Heart right ventricle (tissue), 16 donors: ENCODE measurements at places on chromosomes 2 and 18. TPM values are rescaled to one million over a fixed set of nuclear protein-coding genes. Genes with fewer than 3 reads are reported as not detected.

Gene CD8A
- 0.97 TPM for total RNA-seq

Gene ANKRD30B
- total RNA-seq, result not detected

Gene TM4SF20
- not detected for total RNA-seq

Gene HNMT
- total RNA-seq, result 18.4 TPM

Gene GMPPA
- 22.0 TPM for total RNA-seq

Gene ACMSD
- total RNA-seq, result not detected

Gene KCNG2
- not detected for total RNA-seq

Gene GREB1L
- total RNA-seq, result 13.8 TPM

Gene FAP
- total RNA-seq, result 1.6 TPM

Gene CERKL
- total RNA-seq, result not detected

Gene BOLL
- not detected for total RNA-seq

DNA sequence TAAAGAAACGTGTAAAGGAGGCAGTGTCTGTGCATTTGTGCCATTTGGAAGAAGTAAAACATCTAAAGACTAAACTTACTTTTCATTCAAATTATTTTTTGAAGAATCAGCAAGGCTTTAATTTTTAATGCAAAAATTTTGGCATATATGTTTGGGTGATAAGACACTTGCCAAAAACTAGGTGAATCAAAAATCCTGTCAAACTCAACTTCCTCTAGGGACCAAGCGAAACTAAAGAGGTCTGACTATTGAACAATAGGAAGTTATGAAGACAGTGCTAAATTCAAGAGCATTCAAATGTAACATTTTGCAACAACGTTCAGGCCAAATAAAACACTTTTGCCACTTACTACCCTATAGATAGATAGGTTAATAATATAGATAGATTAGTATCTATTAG lies 306.1 kb downstream of the NOL4 start:
- no peaks in the 10 kb centered on the region for H3K27me3 ChIP-seq
- no peak overlapping the region for H3K4me3 ChIP-seq
- H3K27ac ChIP-seq, result no peak overlapping the region
- H3K36me3 ChIP-seq, result no peaks in the 10 kb centered on the region

- H3K27ac ChIP-seq, result no peak overlapping the region
- H3K27me3 ChIP-seq, result no peaks in the 10 kb centered on the region
- H3K4me1 ChIP-seq, result peaks cover 15% of the 10 kb centered on the region
- peak; percentile 3 for DNase-seq
Observed at GRCh38 chr18:48818329-48819254, 132.2 kb downstream of the SMAD7 start.

- H3K4me3 ChIP-seq, result no peak overlapping the region
- H3K36me3 ChIP-seq, result no peaks in the 10 kb centered on the region
- H3K27me3 ChIP-seq, result no peaks in the 10 kb centered on the region
- no peak overlapping the region for H3K27ac ChIP-seq
- DNase-seq, result no peak
Observed at GRCh38 chr2:61550375-61551209, 12.4 kb upstream of the XPO1 start.

DNA sequence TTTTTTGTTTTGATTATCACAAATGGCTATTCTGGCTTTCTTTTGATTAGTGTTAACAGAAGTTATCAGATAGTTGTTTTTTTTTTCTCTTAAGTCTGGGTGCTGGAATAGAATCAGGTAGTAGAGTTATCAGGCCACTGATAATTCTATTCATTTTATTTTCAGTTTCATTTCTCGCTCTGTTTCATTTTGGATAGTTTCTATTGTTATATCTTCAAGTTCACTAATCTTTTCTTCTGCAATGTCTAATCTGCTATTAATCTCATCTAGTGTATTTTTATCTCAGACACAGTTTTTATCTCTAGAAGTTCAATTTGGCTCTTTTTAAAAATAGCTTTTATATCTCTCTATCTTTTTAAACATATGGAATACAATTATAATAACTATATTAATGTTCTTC lies 241.8 kb upstream of the EPC2 start:
- H3K4me3 ChIP-seq, result no peak overlapping the region
- no peaks in the 10 kb centered on the region for H3K36me3 ChIP-seq
- no peak for DNase-seq
- no peaks in the 10 kb centered on the region for H3K27me3 ChIP-seq
- H3K27ac ChIP-seq, result no peak overlapping the region

GRCh38 chr18:77052983-77053309 lies 79.6 kb downstream of the MBP start:
- H3K27ac ChIP-seq, result peak overlapping the region; percentile 31
- peaks cover 81% of the 10 kb centered on the region for H3K4me1 ChIP-seq
- no peak for DNase-seq
- H3K36me3 ChIP-seq, result no peaks in the 10 kb centered on the region

- no peak overlapping the region for H3K27ac ChIP-seq
- no peak overlapping the region for H3K4me3 ChIP-seq
- no peaks in the 10 kb centered on the region for H3K36me3 ChIP-seq
- H3K4me1 ChIP-seq, result no peaks in the 10 kb centered on the region
Observed at GRCh38 chr2:3972377-3972776, 269.0 kb downstream of the DCDC2C start.

- H3K4me3 ChIP-seq, result no peak overlapping the region
- peak; percentile 25 for DNase-seq
- H3K27ac ChIP-seq, result peak overlapping the region; percentile 63
- peaks cover 23% of the 10 kb centered on the region for H3K4me1 ChIP-seq
Observed at GRCh38 chr2:145007093-145007959, 487.4 kb upstream of the ZEB2 start.

- no peaks in the 10 kb centered on the region for H3K36me3 ChIP-seq
- no peaks in the 10 kb centered on the region for H3K27me3 ChIP-seq
- DNase-seq, result no peak
- H3K4me1 ChIP-seq, result no peaks in the 10 kb centered on the region
- no peak overlapping the region for H3K27ac ChIP-seq
Observed at GRCh38 chr18:14085770-14086457, 46.3 kb downstream of the ZNF519 start.

GRCh38 chr18:56574861-56575260 lies 63.5 kb downstream of the TXNL1 start:
- peaks cover 44% of the 10 kb centered on the region for H3K4me1 ChIP-seq
- peak; percentile 29 for DNase-seq
- H3K36me3 ChIP-seq, result no peaks in the 10 kb centered on the region
- peak overlapping the region; percentile 72 for H3K27ac ChIP-seq
- no peaks in the 10 kb centered on the region for H3K27me3 ChIP-seq

GRCh38 chr2:121282800-121283385 lies 2.1 kb downstream of the TFCP2L1 start:
- peaks cover 21% of the 10 kb centered on the region for H3K27me3 ChIP-seq
- H3K36me3 ChIP-seq, result no peaks in the 10 kb centered on the region
- H3K4me3 ChIP-seq, result no peak overlapping the region
- no peak overlapping the region for H3K27ac ChIP-seq

DNA sequence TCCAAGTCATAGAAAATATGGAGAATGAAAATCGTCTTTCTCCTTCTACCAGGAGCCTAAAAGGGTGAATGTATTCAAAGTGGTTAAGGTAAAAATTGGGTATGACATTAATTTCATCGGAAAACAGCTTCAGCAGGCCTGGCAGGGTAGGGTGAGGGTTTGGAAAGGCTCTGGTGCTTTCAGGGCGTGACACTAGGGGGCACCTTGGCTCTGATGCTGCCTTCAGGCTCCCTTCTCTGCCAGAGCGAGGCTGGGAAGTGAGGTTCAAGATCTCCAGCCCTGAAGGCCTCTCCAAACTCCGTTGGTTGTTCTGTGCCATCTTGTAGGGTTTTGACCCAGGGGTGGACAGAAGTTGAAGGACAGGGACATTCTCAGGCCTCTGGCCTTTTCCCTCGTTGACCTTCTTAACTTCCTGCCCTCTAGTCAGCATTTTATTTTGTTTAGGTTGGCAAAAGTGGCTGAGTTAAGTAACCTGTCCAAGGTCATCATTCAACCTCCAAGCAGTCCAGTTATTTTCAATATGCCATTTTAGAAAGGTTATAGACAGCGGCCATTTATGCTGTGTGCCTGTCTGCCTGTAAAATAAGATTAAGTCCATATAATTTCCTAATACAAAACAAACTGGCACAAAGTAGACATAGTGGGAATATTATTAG lies 40.3 kb downstream of the EML6 start:
- no peak overlapping the region for H3K27ac ChIP-seq
- no peaks in the 10 kb centered on the region for H3K4me1 ChIP-seq
- H3K27me3 ChIP-seq, result no peaks in the 10 kb centered on the region
- H3K4me3 ChIP-seq, result no peak overlapping the region
- DNase-seq, result no peak
- H3K36me3 ChIP-seq, result no peaks in the 10 kb centered on the region

DNA sequence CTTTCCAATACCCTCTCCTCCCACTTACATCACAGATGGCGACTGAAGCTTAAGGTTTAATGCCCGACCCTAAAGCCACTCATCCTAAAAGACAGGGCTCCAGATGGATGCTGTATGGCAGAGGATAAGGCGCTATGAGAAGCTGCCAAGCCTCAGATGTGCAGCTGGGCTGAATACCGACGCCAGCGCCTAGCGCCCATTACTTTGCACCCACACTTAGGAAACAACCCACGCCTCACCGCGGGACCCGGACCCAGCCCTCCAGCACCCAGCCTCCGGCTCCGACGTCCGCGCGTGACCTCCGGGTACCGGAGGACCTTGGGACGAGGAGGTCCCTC lies 335 bp downstream of the TRAK2 start:
- H3K4me3 ChIP-seq, result peak overlapping the region; percentile 85
- DNase-seq, result no peak
- H3K4me1 ChIP-seq, result peaks cover 59% of the 10 kb centered on the region
- H3K27me3 ChIP-seq, result no peaks in the 10 kb centered on the region
- peak overlapping the region; percentile 94 for H3K27ac ChIP-seq
- H3K36me3 ChIP-seq, result no peaks in the 10 kb centered on the region

DNA sequence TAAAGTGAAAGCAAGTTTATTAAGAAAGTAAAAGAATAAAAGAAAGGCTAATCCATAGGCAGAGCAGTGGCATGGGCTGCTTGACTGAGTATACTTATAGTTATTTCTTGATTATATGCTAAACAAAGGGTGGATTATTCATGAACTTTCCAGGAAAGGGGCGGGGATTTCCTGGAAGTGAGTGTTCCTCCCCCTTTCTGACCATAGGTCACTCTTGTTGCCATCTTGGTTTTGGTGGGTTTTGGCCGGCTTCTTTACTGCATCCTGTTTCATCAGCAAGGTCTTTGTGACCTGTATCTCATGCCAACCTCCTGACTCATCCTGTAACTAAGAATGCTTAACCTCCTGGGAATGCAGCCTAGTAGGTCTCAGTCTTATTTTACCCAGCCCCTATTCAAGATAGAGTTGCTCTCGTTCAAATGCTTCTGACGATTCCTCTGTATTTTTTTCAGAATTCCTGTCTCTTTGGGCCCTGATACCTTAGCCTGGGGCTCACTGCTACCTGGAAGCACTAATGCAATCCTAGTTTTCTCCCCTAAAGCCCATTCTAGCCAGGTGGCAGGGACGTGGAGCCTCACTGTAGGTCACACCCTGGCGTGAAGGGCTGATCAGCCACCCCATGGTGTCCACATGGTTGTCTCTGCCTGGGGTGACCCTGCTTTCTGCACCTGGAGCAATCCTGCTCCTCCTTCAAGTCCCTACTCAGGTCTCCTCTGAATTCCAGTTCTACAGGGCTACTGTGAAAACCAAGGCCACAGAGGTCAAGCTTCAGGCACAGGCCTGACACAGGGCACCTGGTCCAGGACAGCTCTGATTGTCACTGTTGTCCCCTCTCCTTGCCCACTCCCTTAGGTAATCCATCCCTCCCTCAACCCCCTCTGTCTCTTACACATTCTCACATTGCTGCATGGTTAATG lies 6.0 kb upstream of the SLC35F6 start:
- peaks cover 16% of the 10 kb centered on the region for H3K4me1 ChIP-seq
- peak; percentile 62 for DNase-seq
- no peaks in the 10 kb centered on the region for H3K36me3 ChIP-seq
- no peaks in the 10 kb centered on the region for H3K27me3 ChIP-seq
- H3K27ac ChIP-seq, result peak overlapping the region; percentile 59

GRCh38 chr2:236665572-236666118 lies 96.0 kb downstream of the ACKR3 start:
- no peaks in the 10 kb centered on the region for H3K27me3 ChIP-seq
- H3K36me3 ChIP-seq, result no peaks in the 10 kb centered on the region

GRCh38 chr18:44881461-44882162 lies 200.9 kb downstream of the SETBP1 start:
- no peak overlapping the region for H3K4me3 ChIP-seq
- H3K36me3 ChIP-seq, result no peaks in the 10 kb centered on the region
- no peak overlapping the region for H3K27ac ChIP-seq

DNA sequence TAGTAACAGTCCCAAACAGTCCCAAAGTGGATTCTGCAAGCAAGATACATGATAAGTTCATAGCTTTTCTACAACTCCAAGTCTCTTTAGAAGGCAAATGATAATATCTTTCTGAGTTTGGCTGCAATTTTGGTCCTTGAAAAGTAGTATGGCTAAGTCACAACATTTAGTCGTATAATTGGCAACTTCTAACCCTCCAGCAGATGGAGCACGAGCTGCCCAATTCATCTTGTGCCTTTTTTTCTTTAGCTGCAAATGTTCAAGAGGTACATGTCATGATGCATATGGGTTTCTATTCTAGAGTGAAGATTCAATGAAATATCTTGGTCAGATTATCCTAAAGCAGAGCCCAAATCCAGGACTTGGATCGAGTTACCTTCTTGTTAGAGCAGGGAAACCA lies 127.0 kb upstream of the KLHL14 start:
- H3K27me3 ChIP-seq, result no peaks in the 10 kb centered on the region
- no peak overlapping the region for H3K4me3 ChIP-seq
- H3K27ac ChIP-seq, result no peak overlapping the region
- no peaks in the 10 kb centered on the region for H3K4me1 ChIP-seq
- DNase-seq, result no peak

GRCh38 chr2:60476206-60476954 lies 77.1 kb downstream of the BCL11A start:
- no peaks in the 10 kb centered on the region for H3K27me3 ChIP-seq
- no peak overlapping the region for H3K27ac ChIP-seq
- H3K36me3 ChIP-seq, result no peaks in the 10 kb centered on the region
- H3K4me1 ChIP-seq, result peaks cover 41% of the 10 kb centered on the region
- peak; percentile 45 for DNase-seq

GRCh38 chr2:181457121-181457740 lies at the start of gene ITGA4:
Gene ITGA4 (plus strand): TSS chr2:181457386. CDS start chr2:181457655, 269 bp downstream.
- H3K4me3 ChIP-seq, result peak within 1 kb of the TSS; percentile 63
- peak; percentile 44 for DNase-seq
- H3K27me3 ChIP-seq, result peaks cover 36% of the 10 kb centered on the region
- peaks cover 40% of the 10 kb centered on the region for H3K4me1 ChIP-seq
- peak within 1 kb of the TSS; percentile 13 for H3K27ac ChIP-seq
- H3K36me3 ChIP-seq, result no peaks in the 10 kb centered on the region

- no peak for DNase-seq
- no peak overlapping the region for H3K27ac ChIP-seq
- no peak overlapping the region for H3K4me3 ChIP-seq
- peaks cover 5% of the 10 kb centered on the region for H3K4me1 ChIP-seq
- H3K36me3 ChIP-seq, result no peaks in the 10 kb centered on the region
Observed at GRCh38 chr2:37683921-37684780, 12.7 kb upstream of the CDC42EP3 start.

DNA sequence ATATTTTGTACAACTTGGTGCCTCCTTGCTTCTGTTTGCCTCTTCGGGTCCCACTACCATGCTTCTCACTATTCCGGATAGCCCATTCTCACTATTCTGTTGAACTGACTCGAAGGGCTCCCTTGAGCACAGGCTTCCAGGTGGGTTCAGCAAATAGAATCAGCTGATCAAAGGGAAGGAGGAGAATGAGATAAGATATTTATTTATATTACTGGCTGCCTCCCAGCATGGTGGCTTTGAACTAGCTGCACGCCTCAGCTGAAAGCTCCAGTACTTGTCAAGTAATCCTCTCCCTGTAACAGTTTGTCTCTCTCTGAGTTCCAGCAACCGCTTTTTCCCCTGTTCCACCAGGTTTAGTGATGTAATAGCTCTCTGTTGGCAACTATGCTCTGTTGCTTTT lies 187.8 kb upstream of the HNRNPA3 start:
- H3K4me3 ChIP-seq, result no peak overlapping the region
- H3K4me1 ChIP-seq, result no peaks in the 10 kb centered on the region
- no peaks in the 10 kb centered on the region for H3K36me3 ChIP-seq
- H3K27me3 ChIP-seq, result peaks cover 7% of the 10 kb centered on the region
- no peak overlapping the region for H3K27ac ChIP-seq
